ENCODE measurements at places on chromosomes 12 and 14.

DNA sequence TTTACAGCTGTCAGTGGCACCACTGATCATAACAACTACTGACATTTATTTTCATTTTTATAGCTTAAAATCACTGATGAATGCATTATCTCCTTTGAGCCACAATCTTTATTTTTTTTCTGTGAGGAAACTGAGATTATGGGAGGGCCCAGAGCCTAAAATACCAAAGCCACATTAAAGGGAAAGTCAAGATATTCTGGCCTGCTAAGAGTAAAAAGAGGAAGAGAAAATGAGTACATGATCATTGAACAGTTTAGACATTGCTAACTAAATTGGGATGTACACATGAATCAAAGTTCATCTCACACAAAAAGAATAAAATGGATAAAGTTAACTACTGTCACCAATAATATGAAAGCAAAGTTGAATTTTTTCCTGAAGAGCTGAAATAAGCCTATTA lies 170.5 kb upstream of the GARIN2 start:
- DNase-seq, result no peak

- DNase-seq, result no peak
Measured at GRCh38 chr12:22880331-22880730, 255.4 kb downstream of the ETNK1 start.

DNA sequence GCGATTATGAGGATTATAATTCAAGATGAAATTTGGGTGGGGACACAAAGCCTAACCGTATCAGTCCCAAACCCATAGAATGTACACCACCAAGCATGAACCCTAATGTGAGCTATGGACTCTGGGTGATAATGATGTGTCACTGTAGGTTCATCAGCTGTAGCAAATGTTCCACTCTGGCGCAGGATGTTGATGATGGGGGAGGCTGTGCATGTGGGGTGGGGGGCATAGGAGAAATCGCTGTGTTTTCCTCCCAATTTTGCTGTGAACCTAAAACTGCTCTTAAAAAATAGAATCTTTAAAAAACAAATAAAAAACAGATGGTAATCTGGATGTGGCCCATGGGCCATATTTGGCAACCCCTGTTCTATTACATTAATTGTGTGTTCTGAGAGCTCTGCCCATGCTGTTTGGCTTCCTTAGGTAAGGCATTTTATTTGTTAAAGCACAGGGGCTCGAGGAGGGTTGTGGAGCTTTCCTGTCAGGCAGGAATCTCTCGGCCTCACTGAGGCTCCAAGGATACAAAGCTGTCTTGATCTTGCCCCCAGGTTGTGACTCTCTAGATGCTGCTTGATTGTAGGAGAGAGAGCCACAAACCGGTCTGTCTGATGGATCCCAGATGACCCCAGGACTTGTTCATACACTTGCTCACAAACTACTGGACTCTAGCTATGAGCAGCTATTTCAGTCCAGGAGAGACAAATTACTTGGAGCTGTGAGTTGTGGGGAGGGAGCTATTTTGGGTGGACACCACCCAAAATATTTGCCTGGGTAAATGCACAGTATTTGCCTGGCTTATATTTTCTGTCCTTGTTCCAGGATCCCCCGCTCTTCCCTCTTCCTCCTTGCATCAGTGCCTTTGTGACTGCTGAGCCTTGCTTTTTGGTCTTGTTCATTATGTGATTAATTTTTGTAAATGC lies 340.2 kb downstream of the MED13L start:
- DNase-seq, result no peak

DNA sequence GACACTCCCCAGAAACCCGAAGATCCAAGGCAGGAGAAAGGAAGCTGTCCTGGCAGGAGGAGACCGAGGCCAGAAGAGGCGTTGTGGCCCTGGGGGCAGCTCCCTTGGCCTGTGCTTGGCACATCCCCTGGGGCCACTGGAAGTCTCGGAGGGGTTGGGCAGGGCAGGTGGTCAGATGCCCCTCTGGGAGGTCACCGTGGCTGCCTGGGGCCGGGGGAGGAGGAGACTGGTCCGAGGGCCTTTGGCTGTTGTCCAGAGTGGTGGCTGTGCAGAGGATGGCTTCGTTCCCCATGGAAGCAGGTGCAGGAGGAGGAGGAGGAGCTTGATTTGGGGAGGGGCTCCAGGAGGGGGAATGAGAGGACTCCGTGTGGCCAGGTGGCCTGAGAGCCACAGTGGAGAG lies 3.3 kb upstream of the NUDT14 start:
- DNase-seq, result no peak

DNA sequence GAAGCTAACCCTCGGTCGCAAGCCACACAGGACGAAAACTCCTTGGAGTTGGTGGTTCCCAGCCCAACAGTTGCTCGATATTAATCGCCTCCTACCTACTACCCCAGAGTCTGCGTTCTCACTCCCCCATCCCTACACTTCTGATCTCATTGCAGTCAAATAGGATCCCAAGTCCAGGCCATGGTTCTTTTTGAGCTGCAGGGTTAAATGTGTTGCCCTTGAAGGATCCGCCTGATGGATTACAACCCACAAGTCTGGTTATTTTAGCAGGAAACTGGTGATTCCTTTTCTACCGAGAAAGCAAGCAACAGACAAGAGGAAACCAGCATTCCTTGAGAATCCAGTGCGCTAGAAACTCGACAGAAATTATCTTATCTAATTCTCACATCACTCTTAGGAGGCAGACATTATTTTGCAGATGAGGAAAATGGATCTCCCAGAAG lies 785 bp upstream of the NIN start:
- no peak for DNase-seq

- DNase-seq, result no peak
Measured at GRCh38 chr14:21093018-21093417, 5.4 kb downstream of the ZNF219 start.

- no peak for DNase-seq
Measured at GRCh38 chr12:26473291-26473690, 277.9 kb downstream of the SSPN start.

GRCh38 chr12:116354950-116355783 lies 77.7 kb upstream of the MED13L start:
- no peak for DNase-seq

GRCh38 chr12:83932011-83932410 lies 980.6 kb downstream of the SLC6A15 start:
- no peak for DNase-seq

GRCh38 chr12:32265951-32266350 lies 133.4 kb upstream of the FGD4 start:
- DNase-seq, result no peak

All from stimulated activated CD8-positive, alpha-beta memory T cell treated with anti-CD3 and anti-CD28 coated beads, Interleukin-7, amount 100 ng/mL, for 1 hour (primary cell).